Endothelial cell (in vitro differentiated cells): ENCODE measurements at places on chromosomes 2 and 18.

DNA sequence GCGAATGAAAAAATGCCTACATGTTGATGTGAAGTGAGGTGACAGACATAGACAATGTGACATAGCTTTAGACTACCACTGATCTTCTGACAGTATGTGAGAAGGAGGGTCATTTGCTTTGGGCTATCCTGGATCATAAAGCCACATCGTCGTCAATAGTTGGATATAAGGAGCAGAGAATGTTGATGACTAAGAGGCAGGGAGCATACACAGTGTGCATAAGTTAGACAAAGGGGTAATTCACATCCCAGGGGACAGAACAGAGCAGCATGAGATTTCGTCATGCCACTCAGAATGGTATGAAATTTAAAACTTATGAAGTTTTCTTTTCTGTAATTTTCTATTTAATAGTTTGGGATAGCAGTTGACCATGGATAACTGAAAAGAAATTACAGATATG, 403.2 kb downstream of the DSC3 start:
- H3K36me3 ChIP-seq: no peaks in the 10 kb centered on the region
- no peak overlapping the region for H3K27ac ChIP-seq
- H3K4me1 ChIP-seq: peaks cover 2% of the 10 kb centered on the region
- DNase-seq: no peak
- no peak overlapping the region for H3K4me3 ChIP-seq
- H3K27me3 ChIP-seq: peaks cover 4% of the 10 kb centered on the region

DNA sequence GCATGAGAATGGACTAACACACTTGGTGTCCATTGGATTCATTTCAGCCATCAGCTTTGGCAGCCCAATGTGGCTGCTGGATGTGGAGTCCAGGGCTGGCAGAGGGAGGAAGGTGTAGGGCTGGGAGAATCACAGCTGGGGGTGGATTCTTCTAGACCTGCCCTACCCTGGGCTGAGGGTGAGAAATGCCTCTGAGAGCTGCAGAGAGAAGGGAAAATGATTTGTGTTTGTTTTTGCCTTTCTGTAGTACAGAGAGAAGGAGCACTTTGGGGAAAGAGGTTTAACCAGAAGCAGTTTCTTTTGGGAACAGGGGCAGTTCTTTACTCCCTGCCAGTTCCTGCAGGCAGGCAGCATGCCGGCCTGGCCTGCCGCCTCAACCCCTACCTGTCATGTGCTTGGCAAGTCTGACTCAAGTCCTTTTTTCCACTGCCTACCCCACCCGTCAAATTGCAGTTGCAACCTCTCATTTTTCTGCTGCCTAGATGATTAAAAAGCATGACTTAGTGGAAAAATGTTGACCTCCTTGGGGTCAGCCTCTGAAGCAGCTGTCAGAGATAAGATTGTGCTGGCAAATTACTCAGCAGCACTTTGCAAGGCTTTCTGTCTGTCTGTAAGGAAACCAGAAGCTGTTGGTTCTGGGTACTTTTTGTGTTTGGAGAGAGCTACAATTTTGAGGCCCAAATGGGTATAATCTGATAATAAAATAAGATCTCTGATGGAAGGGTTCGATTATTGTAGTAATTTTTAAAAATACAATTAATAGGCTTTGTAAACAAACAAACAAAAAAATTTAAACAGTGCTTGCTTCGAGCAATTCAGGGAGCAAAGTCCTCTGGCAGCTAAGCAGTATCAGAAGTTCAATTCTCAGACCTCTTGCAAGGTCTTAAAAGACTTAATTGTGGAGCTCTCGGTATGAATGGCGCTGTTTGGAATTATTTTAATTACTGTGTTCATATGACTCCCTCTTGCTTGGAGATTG, 21.7 kb downstream of the LBH start:
- peaks cover 22% of the 10 kb centered on the region for H3K36me3 ChIP-seq
- peaks cover 6% of the 10 kb centered on the region for H3K27me3 ChIP-seq
- H3K27ac ChIP-seq: no peak overlapping the region
- no peak for DNase-seq
- H3K4me3 ChIP-seq: no peak overlapping the region

DNA sequence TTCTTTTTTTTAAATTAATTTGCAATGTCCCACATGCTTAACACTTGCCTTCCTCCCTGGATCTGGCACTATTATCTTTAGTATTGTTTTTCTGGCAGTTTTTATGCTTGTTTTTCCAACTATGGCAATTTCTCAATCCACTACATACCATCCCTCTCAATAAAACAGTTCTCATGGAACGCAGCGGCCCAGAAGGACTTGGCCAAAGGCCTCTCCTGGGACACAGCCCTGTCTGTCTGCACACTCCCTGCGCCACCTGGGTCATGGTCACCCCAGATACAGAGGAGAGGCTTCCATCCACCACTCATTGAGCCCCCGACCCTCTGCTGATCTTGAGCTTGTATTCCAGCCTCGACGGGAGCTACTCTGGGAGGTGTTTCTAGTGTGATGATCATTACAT, 91.2 kb downstream of the TWIST2 start:
- no peak overlapping the region for H3K27ac ChIP-seq
- no peaks in the 10 kb centered on the region for H3K27me3 ChIP-seq
- no peak overlapping the region for H3K4me3 ChIP-seq
- DNase-seq: no peak

DNA sequence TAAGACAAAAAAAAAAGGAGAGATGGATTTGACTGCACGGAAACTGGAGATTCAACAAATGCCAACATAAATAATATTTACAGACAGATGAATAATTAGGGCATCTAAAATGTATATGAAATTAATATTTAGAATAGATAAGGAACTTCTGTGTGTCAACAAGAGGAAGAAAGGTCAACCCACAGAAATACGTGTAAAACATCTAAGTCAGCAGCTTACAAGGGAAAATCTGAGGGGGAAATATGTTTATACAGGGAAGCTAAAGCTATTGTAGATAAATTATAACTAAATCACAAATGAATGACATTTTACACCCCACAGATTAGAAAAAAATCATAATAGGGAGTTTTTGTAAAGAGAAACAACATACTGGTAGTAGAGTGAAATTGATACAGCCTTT, 159.9 kb downstream of the PIEZO2 start:
- DNase-seq: no peak
- H3K27ac ChIP-seq: no peak overlapping the region
- peaks cover 1% of the 10 kb centered on the region for H3K36me3 ChIP-seq
